Ammon's horn (tissue), 1 donor: ENCODE measurements at places on chromosomes 12 and 14.

GRCh38 chr12:111457577-111457976 lies 51.9 kb downstream of the SH2B3 start:
- DNase-seq: no peak

DNA sequence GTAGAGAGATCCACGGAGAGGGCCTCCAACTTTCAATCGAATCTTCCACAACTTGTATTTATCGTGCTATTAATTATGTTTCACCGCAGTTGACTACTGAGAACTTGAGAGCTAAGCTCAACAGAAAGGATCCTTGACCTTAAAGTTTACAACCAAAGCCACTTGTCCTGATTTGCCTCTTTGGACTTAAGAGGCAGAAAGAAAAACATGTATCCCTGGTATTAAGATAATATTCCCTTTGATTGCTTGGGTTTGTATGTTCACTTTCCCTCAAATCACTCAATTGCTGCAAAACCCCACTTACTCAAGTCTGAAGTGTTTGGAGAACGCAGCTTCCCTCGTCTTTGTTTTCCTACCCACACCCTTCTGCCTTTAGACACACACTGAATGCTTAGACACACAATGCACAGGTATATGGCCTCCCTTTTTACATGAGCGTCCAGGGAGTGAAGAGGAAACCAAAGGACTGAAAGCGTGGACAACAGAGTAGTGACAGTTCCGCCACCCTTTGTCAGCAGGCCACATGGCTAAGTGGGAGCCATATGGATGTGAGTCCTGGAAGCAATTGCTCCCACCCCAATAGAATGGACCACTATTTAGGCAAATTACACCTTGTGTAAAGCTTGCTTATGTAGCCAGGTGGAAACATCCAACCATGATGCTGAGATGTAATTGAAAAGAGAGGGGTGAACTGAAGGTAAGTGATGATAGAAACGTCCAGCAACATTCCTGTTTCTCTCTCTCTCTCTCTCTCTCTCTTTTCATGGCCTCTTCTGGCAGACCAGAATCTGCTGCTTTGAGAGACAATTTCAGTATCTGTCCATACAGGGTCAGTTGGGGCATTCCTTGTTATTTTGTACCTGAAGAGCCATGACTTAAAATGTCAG lies 1.4 kb upstream of the PKP2 start:
- no peak for DNase-seq

DNA sequence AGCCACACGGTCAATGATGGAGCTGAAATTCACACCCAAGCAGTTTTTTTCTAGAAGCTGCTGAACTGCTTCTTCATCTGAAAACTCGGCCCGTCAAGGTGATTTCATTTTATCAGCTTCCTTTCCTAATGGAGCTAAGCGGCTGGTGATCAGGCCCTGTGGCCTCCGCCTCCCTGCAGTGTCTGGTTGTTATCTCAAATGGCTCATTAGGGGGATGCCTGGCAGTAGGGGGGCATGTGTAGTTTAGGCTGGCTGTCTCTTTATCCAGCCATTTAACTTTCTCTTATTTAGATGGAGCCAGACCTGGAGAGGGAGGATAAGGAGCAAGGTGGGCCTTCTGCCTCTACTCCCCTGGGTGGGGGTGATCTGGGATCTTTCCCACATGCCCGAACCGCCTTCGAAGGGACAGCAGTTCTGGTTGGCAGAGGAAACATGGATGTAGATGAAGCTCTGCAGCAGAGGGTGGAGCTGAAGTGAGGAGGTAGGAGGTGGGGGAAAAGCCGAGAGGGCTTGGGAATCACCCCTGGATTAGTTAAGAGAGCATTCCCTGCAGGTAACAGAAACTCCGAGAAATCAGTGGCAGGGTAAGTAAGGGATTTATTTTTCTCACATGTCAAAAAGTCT lies 64.4 kb downstream of the TGFB3 start:
- no peak for DNase-seq

DNA sequence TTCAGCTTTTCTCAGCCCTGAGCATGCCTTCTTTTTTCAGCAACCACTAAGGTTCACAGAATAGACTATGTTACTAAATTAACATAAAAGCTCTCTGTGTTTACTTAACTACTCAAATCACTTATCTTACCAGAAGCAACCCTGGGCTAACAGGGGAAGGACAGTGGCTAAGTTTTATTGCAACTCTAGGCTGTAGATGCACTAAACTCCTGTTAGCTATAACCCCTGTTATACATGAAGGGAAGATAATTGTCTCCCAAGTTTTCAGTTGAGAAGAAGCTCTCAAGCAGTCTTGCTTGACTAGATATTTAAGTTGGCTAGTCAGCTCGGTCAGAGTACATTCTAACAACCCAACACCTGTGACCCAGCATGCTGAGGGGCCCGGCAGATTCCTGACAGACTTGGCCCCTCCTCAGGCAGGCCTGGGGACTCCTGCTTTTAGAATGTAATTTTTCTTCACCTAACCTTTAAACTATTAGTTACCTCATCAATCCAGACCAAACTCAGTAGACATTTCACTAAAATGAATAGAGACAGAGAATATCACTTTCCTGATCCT lies 464.5 kb downstream of the EGLN3 start:
- DNase-seq: no peak

GRCh38 chr14:31106768-31107167 lies 80.6 kb upstream of the STRN3 start:
- no peak for DNase-seq

GRCh38 chr14:72549026-72549425 lies 344.9 kb downstream of the DPF3 start:
- no peak for DNase-seq

- DNase-seq: no peak
These were observed 98.9 kb downstream of the CMKLR1 start for GRCh38 chr12:108240027-108240785.

GRCh38 chr12:3032770-3033538 lies 44.2 kb upstream of the TSPAN9 start:
- DNase-seq: no peak

DNA sequence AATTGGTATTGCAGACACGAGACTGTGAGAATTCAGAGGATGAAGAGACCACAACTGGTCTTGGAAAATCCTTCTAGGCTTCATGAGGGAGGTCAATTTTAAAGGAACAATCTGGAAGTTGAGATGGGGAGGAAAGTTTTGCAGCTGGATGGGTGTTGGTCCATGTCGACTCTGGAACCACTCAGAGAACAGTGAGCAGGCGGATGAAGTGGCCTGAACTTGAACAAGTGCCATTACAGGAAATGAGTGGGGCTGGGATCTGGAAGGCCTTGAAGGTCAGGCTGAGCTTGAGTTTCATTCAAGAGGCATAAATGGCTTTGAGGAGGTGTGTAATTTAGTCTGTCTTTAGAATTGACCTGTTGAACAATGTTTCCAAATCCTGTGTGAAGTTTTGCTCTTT lies 140.9 kb downstream of the GALC start:
- DNase-seq: no peak

- DNase-seq: peak; percentile 32
These were observed 1.9 kb downstream of the SLC6A15 start for GRCh38 chr12:84910549-84911241.

GRCh38 chr12:126608607-126609175 lies 1543.5 kb downstream of the AACS start:
- DNase-seq: no peak

- peak; percentile 88 for DNase-seq
These were observed 6.7 kb downstream of the VASH1 start for GRCh38 chr14:76767681-76768656.

- peak; percentile 53 for DNase-seq
These were observed 3.2 kb downstream of the MGST1 start for GRCh38 chr12:16350682-16351081.

DNA sequence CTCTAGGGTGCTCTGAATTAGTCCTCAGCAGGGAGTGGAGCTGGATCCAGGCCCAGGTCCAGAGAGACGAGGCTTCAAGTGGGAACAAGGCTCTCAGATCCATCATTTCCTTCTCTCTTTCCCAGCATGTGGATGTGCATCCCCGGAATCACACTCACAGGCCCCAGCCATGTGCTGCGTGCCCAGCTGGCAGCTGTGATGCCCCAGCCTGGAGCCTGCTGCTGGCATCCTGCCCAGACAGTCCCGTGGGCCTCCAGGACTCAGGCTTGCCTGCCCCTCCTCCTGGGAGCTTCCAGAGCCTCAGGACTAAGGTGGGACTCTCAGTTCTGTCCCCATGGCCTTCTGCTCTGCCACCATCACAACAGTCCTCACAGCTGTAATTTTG lies 6.2 kb upstream of the KRT84 start:
- peak; percentile 81 for DNase-seq

- no peak for DNase-seq
These were observed 95.7 kb downstream of the SCN8A start for GRCh38 chr12:51686727-51687126.

GRCh38 chr12:57029457-57029856 lies 13.1 kb upstream of the TAC3 start:
- no peak for DNase-seq

- no peak for DNase-seq
These were observed 50.3 kb downstream of the SLC38A1 start for GRCh38 chr12:46218322-46219095.

GRCh38 chr12:124387528-124387911 lies 92.6 kb downstream of the RFLNA start:
- no peak for DNase-seq

GRCh38 chr14:80271389-80271788 lies 60.1 kb upstream of the DIO2 start:
- DNase-seq: no peak

- DNase-seq: no peak
These were observed 312.2 kb upstream of the DIO3 start for GRCh38 chr14:101248840-101249675.
